ENCODE measurements at places on chromosomes 1 and 21.
A peak's percentile ranks its signal among the peaks of the same experiment; 100 is the strongest.

GRCh38 chr1:162319493-162320175 lies 57.0 kb downstream of the SPATA46 start:
- no peak for DNase-seq

DNA sequence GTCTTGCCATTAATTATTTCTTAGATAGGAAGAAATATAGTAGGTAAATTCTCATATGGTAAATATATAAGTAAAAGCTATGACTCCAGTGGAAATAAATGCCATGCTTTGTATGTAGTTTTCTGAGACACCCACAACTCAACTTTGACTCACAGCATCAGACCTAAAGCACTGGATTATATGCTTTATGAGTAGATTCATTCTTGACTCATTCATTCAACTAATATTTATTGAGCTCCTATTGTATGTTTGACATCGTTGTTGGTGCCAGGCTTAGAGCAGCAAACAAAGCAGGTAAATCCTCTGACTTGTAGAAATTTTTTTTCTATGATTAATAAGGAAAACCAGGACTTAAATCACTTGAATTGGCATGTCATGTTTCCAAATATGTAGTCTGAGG lies 211.4 kb downstream of the PTPRC start:
- DNase-seq: no peak

DNA sequence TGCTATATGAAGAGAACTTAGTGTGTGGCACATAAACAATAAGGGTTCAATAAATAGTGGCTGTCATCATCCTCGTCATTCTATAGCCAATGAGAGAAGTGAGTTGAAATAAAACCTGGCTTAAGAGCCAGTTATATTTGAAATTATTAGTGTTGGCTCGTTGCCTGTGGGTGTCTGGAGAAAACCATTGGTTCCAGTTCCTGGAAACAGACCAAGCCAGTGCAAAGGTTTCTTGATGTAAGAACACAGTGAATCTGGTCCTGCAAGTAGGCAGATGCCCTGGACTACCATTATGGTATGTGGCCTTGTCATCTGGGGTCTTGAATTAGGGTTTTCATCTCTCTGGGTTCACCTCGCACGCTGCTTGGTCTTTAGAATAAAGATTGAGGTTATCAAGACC lies 43.3 kb downstream of the URB2 start:
- DNase-seq: no peak

DNA sequence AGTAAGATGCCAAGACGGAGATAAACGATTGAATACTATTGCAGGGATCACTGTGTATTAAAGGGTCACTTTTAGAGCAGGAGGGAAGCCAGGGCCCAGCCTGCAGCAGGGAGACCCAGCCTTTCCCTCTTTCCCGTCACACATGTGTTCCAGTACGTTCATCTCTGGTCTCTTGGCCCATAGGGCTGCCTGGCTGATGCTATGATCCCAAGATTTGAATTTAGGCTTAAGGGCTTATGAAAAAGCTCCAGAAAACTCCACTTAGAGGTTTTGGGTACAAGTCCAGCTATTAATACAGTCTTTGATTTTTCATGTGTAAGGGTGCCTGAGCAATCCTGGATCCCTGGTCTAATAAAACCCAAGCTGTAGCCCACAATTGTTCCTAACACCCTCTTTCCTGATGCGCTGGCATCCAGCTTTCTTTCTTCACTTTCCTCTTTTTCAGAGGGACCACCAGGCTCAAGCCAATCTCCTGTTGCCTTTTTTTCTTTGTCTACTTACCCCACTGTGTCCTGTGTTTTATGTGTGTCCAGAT lies 359.6 kb upstream of the USP24 start:
- DNase-seq: no peak

DNA sequence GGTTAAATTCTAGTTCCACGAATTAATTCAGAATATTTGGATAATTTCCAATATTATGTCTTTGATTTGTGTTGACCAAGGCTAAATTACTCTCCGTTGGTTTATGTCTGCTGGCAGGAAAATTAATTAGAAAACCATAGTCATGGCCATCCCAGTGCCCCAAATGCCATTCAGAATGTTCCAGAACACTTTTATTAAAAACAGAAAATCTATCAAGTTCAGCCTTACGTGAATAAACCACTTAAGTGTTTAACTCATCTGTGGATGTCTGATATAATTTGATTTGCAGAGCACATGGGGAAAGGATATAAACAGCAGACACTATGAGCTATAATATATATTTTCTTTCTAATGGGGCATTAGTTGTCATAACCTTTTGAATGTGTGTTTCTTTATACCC lies 480.7 kb downstream of the MRPL39 start:
- no peak for DNase-seq

- DNase-seq: no peak
These were observed 121.9 kb downstream of the TIAM1 start for GRCh38 chr21:31222142-31222541.

- no peak for DNase-seq
These were observed 15.9 kb upstream of the CGN start for GRCh38 chr1:151495316-151495715.

GRCh38 chr1:61170328-61171238 lies 88.2 kb downstream of the NFIA start:
- DNase-seq: peak; percentile 78

- no peak for DNase-seq
These were observed 5.2 kb downstream of the MTARC1 start for GRCh38 chr1:220791956-220792355.

DNA sequence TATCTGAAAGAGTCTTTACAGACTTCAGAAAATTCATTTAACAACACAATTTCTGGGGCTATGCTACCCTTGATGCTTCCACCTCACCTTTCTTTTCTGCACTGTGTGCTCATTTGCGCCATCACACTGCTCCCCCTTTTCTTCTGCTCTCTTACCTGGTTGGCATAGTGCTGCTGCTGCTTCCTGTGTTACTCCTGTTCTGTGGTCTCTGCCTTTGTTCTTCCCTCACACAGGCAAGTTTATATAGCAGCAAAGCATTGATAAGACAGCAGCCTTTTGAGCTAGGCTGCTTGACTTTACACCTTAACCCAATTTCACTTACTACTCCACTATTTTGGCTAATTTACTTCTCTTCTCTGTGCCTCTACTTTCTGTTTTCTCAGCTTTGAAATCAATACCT lies 18.3 kb downstream of the SGIP1 start:
- no peak for DNase-seq

- no peak for DNase-seq
These were observed 15.6 kb upstream of the SLC45A1 start for GRCh38 chr1:8302081-8302956.

GRCh38 chr1:193069748-193070385 lies 10.5 kb downstream of the RO60 start:
- DNase-seq: peak; percentile 71

DNA sequence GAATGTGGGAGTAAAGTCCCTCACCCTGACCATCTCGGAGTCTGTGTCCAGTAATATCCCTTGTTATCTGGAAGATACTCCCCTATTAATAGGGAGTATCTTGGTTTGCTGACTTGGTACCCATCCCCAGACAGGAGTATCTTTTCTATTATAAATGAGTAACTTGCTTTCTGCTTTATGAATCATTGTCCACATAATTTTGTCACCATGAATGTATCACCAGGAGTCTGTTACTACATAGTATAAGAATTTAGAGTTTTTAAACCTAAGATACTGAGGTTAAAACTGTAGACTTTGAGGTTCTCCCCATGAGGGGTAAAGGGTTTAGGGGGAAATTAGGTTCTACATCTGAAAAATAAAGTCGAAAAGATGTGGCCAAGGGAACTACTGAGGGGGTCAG lies 175.6 kb downstream of the FCRL5 start:
- DNase-seq: no peak

GRCh38 chr21:35222541-35222941 lies 173.4 kb upstream of the RUNX1 start:
- no peak for DNase-seq

DNA sequence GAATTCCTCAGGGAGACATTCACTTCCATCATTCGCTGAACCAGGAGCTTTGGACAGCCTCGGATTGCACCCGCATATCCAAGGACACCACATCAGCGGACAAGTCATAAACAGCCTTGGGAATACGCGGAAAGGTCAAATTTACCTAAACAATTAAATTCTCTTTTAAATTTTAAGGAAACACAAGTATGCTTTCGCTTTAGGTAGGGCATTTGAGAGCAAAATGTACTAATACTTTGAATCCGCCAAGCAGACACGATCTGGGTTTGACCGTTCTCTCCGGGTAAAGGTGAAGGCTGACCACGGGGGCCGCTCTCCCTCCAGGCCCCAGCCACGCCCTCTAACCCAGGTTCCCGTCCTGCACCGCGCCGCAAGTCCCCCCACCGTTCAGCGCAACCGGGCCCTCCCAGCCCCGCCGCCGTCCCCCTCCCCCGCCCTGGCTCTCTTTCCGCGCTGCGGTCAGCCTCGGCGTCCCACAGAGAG lies 479 bp upstream of the ACADM start:
- peak; percentile 43 for DNase-seq

GRCh38 chr1:4599521-4599920 lies 54.9 kb upstream of the AJAP1 start:
- no peak for DNase-seq

GRCh38 chr1:211259638-211260126 lies 516 bp downstream of the RCOR3 start:
- peak; percentile 47 for DNase-seq

DNA sequence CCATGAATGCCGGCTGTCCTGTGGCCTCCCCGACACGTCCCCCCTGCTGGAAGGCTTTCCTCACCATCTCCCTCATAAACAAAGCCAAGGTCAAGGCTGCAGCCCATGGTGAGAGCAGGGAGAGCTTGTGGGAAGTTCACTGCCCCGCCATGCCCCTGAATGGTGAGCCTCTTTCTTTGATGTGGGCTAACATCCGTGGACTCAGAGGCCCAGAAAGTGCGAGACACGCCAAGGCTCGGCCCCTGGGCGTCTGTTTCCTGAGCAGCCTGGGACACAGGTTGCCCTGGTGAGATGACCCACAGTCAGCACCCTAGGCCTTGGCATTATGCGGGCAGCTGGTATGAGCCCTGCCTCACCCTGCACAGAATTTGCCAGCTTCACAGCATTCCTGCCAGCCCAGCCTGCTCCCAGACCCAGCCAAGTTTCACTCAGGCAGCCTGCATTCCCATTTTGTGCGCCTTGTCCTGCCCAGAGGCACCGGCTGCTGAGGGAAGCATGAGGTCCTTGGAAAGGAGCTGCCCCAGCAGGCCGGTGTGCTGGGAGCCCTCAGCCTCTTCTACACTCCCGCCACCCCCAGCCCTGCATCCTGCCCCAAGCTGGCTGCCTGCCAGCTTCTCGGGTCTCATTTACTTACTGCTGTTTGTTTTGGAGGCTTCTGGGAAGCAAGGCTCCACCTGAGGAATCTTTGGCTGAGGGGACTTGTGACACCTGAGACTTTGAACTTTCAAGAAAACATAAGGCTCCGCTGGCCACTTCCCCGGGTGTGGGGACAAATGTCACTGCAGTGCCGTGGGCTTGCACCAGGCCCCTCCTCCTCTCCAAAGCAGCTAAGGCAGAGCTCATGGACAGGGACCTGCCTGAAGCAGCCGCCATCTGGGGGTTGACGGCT lies 31.9 kb downstream of the NEK2 start:
- no peak for DNase-seq

- DNase-seq: peak; percentile 91
These were observed 145.5 kb upstream of the IRF2BP2 start for GRCh38 chr1:234755449-234755863.

All from hematopoietic multipotent progenitor cell treated with erythropoietin and hydrocortisone succinate and interleukin-3 and kit ligand, for 17 days (in vitro differentiated cells).